ENCODE measurements at places on chromosomes 3 and 15. TPM values are rescaled to one million over a fixed set of nuclear protein-coding genes. Genes with fewer than 3 reads are reported as not detected.

DNA sequence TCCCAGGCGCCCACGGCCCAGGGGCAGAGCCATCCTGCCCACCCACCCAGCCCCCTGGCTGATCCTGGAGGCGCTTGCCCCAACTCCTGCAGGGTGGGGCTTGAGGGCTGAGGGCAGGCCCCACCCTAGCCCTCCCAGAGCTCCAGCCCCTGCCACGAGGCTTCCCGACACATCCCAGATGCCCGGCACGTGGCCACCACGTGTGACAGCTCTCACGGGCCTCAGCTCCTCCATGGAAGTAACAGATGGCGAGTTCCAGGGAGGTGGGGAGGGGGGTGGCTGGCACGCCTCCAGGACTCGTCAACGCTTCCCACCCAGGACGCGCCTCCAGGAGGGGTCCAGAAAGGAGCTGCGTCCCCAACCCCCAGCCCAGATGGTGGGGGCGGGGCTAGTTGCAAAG lies 29.1 kb downstream of the PLXND1 start:
- DNase-seq: peak; percentile 63

GRCh38 chr3:33277193-33277882 lies at the start of gene FBXL2:
TSS of gene FBXL2 (plus strand) at chr3:33277442. CDS start at chr3:33277513, 71 bp downstream.
- no peak for DNase-seq

DNA sequence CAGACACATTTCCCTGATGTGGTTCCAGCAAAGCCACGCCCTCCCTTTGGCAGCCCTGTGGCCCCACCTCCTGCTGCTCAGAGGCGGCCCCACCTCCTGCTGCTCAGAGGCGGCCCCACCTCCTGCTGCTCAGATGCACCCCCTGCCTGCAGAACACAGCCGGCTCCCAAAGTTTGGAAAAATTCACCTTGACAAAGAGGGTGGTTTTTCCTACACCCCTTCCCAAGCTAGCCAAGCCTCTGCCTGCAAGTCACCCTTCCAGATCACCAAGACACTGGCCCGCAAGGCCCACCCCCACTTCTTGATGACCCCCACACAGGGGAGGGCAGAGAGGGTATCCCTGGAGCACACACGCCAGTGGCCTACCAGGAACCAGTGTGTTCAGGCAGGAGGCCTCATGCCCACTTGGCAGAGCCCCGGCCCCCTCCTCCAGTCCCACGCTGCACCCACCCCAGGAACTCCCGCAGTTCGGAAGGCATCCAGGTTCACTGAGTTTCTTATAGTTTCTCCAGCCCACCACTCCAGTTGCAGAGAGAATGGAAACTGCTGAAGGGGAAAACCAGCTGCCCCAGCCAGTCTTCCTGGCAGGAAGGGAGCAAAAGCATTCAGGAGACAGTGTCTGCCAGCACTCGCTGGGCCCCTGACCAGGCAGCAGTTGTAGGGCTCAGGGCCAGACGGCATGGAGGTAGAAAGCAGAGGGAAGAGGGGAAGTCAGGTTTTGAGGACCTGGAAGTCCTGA lies 2.3 kb upstream of the HAPLN3 start:
- DNase-seq: peak; percentile 76

DNA sequence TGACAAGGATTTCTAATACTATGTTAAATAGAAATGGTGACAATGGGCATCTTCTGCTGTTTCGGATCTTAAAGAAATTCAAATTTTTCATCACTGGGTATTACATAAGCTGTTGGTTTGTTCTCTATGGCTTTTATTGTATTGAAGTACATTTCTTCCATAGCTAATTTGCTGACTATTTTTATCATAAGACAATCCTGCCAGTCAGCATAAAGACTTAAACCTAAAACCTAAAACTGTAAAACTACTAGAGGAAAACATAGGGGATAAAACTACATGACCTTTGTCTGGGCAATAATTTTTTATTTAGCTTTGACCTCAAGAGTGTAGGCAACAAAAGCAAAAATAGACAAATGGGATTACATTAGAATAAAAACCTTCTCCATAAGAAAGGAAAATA lies 1017.4 kb downstream of the SI start:
- no peak for DNase-seq

GRCh38 chr3:6928064-6928463 lies 67.1 kb downstream of the GRM7 start:
- no peak for DNase-seq

GRCh38 chr3:149487598-149488197 lies 13.2 kb downstream of the TM4SF4 start:
- DNase-seq: no peak

Gene LEO1
- total RNA-seq: 22.6 TPM

GRCh38 chr3:152314677-152315353 lies 46.1 kb downstream of the MBNL1 start:
- no peak for DNase-seq

DNA sequence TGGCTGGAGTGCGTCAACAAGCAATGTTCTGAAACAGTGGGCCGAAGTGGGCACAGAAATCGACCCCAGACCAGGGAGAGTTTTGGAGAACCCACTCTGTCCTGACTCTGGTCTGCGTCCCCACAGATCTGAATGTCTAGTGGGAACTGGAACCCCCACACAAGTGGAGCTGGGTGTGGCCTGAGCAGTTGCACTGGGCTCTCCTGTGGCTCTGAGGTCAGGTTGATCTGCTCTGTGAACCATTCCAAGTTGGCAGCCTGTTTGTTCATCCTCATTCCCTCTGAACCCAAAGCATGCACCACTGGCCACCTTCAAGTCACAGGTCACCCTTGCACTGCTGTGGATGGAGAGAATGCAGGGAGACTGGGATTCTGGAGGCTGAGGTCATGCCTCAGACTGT lies 60.5 kb downstream of the STARD5 start:
- no peak for DNase-seq

- peak; percentile 18 for DNase-seq
Observed at GRCh38 chr15:22262613-22263020, 182.3 kb downstream of the OR4M2 start.

- DNase-seq: no peak
Observed at GRCh38 chr3:32457971-32458471, 44.6 kb downstream of the CMTM6 start.
